ENCODE measurements at places on chromosomes 4 and X. TPM values are rescaled to one million over a fixed set of nuclear protein-coding genes. Genes with fewer than 3 reads are reported as not detected.

DNA sequence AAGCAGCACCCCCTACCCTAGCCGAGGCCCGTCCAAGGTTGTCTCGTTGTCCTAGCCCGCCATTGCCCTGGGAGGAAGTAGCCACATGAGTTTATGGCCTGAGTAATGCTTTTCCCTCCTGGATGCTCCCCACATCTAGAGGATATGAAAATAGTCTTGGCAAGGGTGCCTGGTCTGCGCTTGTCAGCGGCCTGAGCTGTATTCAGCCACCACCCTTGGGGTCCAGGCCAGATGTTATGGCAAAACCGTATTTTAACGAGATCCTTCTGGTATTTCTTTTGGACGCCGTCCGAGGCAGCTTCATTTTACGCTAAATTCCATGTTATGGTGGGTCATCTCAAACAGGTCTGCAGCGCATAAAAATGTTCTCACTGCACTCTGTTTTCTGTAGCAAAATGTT lies 89.3 kb downstream of the GPR143 start:
- DNase-seq: no peak

GRCh38 chr4:142408003-142408441 lies 438.1 kb downstream of the INPP4B start:
- no peak for DNase-seq

DNA sequence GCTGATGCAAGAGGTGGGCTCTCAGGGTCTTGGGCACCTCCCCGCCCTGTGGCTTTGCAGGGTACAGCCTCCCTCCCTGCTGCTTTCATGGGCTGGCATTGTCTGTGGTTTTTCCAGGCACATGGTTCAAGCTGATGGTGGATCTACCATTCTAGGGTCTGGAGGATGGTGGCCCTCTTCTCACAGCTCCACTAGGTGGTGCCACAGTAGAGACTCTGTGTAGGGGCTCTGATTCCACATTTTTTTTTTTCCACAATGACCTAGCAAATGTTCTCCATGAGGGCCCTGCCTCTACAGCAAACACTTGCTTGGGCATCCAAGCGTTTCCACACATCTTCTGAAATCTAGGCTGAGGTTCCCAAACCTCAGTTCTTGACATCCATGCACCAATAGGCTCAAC lies 657.9 kb upstream of the CT83 start:
- no peak for DNase-seq

C4orf50 gene
- total RNA-seq: 0.21 TPM

DGKQ gene
- 20.5 TPM for total RNA-seq

- no peak for DNase-seq
Measured at GRCh38 chrX:106939566-106939965, 19.4 kb downstream of the CLDN2 start.

GRCh38 chr4:151801547-151802516 lies 41.0 kb upstream of the GATB start:
- peak; percentile 61 for DNase-seq

DNA sequence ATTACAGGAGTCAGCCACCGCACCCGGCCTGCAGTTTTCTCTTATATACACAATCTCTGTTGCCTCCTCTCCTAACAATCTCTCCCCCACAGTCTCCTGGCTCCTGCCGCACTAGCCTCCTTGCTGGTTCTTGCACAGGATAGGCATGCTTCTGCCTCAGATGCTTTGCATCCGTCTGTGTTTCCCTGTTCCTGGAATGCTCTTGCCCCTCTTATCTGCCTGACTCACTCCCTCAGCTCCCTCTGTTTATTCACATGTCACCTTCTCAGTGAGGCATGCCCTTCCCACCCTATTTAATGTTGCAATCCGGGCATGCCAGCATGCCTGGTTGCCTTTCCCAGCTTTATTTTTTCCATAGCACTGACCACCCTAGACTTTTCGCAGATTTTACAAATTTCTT lies 161.9 kb downstream of the PHF8 start:
- no peak for DNase-seq

DNA sequence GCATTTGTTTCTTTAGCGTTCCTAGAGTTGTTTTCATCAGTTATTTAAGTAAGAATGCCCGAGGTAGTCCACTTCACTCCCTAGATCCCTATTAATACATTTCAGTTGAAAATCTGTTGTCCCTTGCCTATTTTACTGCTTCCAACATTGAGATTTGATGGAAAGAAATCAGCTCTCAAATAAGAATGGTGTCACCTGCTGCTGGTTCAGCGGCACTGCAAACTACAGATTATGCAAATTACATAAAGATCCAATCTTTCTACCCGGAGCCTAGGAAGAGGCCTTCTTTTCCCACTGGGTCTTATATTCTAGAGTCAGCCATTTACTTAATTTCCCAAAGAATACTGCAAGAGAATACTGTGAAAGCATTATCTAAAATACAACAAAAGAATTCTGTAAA lies 597.6 kb upstream of the MAGEB2 start:
- DNase-seq: no peak

GRCh38 chr4:122749704-122750454 lies 17.4 kb downstream of the BBS12 start:
- no peak for DNase-seq

CT45A5 gene
- not detected for total RNA-seq

RNF150 gene
- 0.02 TPM for total RNA-seq

- no peak for DNase-seq
Measured at GRCh38 chr4:93748373-93749291, 79.9 kb upstream of the ATOH1 start.
